Midbrain (tissue), 1 donor: ENCODE measurements at places on chromosomes 12 and 14.

DNA sequence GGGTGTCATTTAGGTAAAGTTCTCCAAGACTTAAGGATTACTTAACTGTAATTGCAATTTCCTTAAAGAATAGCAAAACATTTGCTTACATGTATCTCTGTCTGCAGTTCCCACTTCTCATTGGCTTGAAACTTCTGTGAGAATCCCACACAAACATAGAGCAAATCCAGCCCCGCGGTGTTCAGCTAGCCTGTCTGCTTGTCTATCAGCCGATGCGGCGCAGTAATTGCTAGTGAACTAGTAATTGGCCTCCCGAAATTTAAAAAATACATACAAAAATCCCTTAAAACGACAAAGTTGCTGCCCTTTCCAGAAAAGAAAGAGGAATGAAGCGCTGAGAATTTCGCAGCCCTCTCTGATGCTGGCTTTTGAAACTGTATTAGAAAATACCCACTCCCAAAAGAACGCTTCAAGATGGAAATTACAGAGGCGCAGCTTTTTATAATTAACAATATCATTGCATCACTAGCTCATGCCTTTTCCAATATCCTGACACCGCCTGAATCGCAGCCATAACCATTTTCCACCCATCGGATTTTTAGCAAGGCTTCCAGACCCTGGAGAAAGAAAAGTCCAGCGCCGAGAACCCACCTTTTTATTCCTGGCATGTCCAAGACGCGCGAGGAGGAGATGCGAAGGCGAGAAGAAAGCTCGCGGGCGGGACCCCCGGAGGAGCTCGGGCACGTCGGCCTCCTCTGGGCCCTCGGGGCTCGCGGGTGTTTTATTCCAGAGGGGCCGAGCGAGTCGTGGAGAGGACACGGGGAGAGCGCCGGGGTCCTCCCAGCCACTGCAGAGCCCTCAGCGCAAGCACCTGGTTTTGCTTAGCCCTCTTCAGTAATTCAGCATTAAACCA, 646 bp downstream of the FBLN5 start:
- DNase-seq, result no peak

DNA sequence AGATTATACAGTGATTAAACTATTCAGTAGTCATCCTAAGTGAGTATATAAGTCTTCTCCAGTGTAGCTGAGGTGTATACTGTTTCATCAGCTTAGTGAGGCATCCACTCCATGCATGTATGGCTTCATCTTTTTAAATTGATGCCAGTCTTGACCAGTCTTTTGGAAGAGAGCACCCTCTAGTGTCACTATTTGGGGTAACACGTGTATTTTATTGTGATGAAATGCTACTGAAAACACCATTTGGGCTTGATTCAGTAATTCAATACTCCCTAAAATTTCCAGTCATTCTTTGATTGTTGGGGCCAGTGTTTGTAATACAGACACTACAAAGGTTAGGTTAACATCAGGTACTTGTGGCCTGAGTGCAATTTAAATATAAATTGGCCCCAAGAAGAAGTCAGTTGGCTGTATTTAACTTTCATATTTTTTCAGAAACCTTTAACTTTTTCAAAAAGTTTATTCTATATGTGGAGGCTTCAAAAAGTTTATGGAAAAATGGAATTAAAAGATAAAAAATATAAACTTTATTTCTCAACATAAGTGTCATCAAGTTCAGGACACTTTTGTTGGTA, 35.3 kb downstream of the MIPOL1 start:
- peak; percentile 3 for DNase-seq

DNA sequence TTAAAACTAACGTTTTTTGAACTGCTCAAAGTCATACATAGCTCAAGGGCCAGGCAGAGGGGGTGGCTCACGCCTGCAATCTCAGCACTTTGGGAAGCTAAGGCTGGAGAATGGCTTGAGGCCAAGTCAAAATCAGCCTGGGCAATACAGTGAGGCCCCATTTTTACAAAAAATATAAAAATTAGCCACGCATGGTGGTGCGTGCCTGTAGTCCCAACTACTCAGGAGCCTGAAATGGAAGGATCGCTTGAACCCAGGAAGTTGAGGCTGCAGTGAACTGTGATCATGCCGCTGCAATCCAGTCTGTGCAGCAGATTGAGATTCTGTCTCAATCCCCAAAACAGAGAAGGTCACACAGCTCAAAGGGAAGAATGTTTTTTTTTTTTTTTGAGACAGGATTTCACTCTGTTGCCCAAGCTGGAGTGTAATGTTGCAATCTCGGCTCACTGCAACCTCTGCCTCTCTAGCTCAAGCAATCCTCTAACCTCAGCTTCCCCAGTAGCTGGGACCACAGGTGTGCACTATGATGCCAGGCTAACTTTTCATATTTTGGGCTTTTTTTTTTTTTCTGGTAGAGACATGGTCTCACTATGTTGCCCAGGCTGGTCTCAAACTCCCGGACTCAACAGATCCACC, 2.9 kb downstream of the RBM23 start:
- DNase-seq, result no peak

GRCh38 chr12:98594050-98594835, 757 bp downstream of the SLC25A3 start:
- DNase-seq, result peak; percentile 25

DNA sequence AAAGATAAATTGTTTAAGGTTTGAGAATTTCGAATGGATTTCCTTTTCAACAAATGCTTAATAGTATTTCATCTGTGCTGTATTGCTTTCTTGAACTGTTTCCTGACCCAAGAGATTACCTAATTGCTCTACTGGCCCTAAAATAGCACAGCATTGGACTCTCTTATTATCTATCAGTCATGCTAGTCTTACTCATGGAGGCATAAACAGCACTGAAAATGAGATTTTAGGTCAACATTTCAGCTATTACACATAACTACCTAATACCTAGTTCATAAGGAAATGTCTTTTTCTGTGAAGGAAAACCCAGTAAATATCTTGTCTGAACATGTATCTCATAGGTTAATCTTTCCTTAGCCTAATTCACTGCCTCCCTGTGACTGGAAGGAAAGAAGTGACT, 4.3 kb upstream of the ABCD2 start:
- no peak for DNase-seq
